Stimulated activated CD8-positive, alpha-beta memory T cell treated with anti-CD3 and anti-CD28 coated beads, Interleukin-4, amount 100 ng/mL, for 1 hour (primary cell): ENCODE measurements at places on chromosomes 13 and 19.

DNA sequence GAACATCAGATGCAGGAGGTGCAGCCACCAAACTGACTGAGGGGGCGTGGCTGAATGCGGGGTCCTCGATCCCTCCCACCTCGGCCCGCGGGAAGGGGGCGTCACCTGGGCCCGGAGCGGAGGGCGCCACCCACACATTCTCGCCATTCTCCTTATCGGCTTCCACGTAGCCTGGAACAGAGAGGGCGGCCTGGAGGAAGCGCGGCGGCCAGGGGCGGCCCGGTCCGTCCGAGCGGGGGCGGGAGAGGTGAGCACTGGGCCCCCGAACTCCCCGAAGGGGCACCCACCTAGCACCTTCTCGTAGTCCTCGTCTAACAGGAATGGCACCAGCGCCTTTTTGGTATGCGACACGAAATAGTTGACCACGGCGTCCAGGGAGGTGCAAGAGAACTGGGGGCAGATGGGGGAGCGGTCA lies 11.8 kb downstream of the STAP2 start:
- no peak for DNase-seq

- DNase-seq, result no peak
Measured at GRCh38 chr13:34546344-34547250, 395.5 kb upstream of the NBEA start.

DNA sequence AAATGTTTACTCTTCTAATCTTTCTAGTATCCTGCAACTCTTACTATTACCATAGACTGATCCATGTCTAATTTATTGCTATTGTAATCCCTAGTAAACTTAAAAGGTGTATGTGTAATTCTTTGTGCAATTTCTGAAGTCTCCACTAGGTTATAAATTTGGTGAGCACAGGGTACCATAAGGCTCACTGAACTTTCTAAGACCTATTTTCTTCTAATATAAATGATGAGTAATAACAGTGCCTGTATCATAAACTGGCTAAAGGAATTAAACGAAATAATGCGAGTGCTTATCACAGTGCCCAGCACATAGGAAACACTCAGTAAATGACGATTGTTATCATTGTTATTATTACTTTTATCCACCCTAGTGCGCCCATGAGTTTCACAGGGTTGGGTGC lies 119.1 kb downstream of the KLF12 start:
- no peak for DNase-seq

GRCh38 chr13:79194272-79194671 lies 211.8 kb downstream of the RBM26 start:
- no peak for DNase-seq

DNA sequence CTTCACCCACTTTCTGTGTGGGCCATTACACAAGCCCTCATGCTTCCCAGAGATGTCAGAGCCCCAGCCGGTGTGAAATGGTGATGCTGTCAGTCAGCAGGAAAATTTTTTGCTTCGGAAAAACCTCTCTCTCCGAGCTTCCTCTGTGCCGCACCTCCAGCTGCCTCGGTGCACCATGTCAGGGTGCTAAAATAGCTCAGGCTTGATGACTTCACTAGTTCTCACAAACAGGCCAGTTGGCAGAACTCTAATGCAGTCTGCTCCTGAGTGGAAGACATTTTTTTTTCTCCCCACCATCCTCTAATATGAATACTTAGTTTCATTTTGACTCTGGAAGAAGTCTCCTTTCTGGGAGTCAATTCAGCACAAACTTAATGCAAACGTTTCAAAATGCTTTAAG lies 71.3 kb downstream of the KLF12 start:
- no peak for DNase-seq

GRCh38 chr13:103358255-103358932 lies 292.2 kb upstream of the SLC10A2 start:
- no peak for DNase-seq

DNA sequence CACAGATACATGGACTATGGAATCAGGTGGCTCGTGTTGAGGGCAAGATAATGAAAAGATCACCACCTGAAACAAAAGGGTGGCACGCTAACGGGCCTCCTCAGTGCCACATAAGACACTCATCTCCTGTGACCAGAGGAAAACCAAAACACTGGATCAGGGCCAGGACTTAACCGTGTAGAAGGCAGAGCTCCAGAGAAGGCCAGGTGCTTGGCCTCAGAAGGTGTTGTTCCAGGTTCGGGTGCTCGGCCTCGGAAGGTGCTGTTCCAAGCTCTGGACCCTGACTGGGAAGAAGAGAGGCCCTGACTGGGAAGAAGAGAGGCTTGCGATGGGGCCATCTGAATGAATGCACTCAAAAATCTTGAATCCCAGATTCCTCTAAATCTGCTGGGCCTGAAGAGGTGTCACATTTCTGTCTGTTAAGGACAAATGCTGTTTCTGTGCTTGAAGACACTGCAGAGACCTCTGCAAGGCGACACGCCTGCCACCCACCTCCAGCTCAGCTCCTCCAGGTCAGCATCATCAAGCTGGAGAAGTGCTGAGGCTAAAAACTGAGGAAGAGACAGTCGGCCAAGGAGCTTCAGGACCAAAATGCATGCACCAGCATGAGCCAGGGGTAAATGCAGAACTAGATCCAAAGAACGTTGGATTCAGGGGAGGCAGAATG lies 2.7 kb upstream of the RASA3 start:
- DNase-seq, result no peak

DNA sequence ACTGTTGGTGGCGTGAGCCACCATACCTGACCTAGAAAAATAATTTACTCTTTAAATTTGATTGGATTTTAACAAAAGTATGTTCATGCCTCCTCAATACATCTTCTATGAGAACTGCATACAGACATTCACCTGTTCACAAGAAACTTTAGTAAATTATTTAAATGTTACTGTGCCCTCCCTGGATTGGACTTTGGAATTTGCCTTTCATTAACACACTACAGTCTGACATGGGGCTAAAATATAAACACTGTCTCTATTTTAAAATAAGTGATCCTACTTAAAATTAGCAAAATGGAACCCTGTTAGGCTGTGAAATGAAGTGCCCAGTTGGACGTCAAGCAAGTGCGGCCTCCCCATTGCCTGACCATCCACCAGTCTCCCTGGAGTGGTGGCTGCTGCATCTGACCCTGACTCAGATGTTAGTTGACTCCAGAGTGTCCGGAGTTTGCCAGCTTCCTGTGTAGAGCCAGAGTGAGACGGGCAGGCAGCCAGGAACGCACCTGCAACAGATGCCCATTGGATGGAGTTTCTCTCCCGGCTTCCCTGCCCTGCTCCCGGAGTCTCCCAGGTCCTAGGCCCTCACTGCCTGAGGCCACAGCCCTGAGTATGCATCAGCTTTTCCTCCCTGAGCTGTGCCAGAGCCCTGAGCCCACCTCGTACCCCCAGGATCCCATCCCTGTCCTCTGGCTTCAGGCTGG lies 45.9 kb upstream of the ATP11A start:
- no peak for DNase-seq

GRCh38 chr19:56978023-56978565 lies 137.6 kb upstream of the PEG3 start:
- DNase-seq, result no peak

- no peak for DNase-seq
Measured at GRCh38 chr19:1774989-1775772, 21.9 kb downstream of the ONECUT3 start.

DNA sequence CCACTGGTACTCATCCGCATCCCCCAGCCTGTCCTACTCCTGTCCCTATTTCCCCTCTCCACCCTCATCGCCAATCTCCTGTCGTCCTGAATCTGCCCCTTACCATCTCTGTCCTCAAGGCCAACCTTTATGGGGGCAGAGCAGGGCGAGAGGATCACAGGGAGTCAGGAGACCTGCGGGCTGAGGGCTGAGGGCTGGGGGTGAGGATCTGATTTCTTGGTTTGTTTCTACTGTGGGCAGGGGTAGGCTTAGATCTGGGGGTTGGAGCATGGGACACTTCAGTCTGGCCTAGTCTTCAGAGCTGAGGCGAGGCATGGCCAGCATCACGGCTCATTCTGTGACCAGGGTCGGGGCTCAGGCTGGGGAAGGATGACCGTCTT lies 16.5 kb upstream of the ERCC1 start:
- DNase-seq, result no peak

DNA sequence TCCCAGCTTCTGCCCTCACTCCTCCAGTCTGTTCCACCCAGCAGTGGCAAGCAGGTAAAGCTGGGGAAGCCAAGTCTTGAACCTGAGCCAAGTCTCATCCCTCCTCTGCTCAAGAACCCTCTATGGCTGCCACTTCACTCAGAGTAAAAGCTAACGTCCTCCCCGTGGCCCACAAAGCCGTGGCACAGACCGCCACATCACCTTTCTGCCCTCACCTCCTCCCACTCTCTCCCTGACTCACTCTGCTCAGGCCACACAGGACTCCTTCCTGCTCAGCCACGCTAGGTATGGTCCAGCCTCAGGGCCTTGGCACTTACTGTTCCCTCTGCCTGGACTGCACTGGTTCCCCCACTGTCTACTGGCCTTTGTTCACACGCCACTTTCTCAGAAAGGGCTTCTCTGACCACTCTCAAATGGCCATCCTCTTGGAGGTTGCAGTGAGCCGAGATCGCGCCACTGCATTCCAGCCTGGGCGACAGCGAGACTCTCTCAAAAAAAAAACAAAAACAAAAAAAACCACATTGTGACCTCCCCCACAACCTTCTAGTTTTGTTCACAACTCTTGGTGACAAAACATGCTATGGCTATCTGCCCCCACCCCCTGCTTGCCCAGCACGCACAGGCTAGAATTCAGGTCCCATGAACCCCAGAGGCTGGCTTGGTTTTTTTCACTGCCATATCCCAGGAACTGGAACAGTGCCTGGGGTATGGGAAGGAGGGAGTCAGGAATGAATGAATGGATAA lies 15.8 kb downstream of the NDUFB7 start:
- DNase-seq, result no peak

DNA sequence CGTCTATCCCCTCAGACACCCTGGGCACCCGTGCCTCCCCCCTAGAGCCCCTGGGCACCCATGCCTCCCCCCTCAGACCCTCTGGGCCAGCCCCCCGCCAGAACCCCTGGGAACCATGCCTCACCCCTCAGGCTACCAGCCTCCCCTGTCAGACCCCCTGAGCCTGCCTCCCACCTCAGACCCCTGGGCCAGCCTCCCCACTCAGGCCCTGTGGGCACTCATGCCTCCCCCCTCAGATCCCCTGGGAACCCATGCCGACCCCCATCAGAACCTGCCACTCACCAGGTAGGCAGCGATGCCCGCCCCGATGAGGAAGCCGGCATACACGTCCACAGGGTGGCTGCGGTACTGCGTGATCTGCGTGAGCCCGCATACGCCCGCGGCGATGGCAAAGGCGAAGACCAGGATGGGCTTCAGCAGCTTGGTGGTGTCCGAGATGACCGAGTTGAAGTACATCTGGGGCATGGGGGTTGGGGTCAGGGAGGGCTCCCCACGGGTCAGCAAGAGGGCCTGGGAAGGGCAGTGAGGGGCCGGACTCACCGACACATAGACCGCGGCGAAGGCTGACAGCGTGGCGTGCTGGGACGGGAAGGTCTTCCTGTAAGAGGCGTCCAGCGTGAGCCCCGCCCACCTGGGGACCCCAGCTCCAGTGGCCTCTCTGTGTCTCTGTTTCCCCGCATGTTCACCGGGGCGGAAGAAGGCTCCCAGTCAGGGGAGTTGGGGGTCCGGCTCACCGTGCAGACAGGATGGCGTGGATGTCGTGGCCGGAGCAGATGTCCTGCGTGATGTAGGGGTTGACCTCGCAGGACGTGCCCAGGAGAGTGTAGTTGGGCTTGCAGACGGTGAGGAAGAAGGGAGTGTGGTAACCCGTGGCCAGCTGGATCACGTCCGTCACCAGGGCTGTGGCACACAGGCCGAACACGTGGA lies 7.3 kb downstream of the PLPPR3 start:
- DNase-seq, result no peak

DNA sequence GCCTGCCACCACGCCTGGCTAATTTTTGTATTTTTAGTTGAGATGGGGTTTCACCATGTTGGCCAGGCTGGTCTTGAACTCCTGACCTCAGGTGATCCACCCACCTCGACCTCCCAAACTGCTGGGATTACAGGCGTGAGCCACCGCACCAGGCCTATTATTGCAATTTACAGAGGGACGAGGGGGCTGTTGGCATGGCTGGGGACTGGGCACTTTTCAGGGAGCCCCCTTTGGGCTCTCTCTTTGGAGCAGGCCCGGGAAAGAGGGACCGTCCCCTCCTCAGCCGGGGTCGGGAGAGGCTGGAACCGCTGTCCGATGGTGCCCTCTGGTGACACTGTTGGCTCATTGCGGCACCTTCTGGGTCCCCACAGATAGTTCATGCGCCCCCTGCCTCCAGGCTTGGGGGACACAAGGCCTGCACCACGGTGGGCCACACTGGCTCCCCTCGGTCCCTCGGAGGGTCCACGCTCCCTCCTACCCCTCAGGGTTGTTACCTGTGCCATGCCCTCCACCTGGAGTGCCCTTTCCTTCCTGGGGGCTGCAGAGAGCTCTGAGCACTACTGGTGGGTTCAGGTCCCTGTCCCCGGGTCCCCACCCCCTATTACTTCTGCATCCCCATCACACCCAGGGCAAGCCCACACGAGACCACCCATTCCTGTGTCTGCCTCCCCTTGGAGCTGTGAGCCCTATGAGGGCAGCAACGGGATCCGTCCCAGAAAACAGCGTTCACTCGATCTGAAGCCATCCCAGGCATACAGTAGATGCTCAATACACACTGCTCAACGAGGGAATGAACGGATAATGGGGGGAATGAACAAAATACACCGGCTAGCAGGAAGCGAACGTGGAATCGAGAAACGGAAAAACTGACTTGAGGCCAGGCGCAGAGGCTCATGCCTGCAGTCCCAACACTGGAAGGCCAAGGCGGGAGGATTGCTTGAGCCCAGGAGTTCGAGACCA lies 12.5 kb downstream of the FEM1A start:
- DNase-seq, result no peak

DNA sequence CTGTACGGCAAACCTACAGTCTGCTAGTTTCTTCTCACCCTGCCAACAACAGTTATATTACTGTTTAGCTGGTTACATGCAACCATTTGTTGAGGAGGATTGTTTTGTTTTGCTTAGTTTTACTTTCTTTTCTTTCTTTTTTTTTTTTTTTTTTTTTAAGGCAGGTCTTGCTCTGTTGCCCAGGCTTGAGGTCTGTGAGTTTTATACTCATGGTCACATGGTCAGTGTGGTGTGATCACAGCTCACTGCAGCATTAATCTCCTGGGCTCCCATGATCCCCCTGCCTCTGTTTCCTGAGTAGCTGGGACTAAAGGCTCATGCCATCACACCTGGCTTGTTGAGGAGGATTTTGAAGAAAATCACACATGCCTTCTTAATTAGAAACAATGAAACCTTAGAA lies 505.6 kb downstream of the GPC5 start:
- no peak for DNase-seq

GRCh38 chr13:20336761-20337160 lies 104.6 kb upstream of the GJB6 start:
- DNase-seq, result no peak

- no peak for DNase-seq
Measured at GRCh38 chr13:51738226-51738905, 65.6 kb downstream of the DHRS12 start.

GRCh38 chr13:98098516-98098915 lies 44.4 kb upstream of the FARP1 start:
- DNase-seq, result no peak

DNA sequence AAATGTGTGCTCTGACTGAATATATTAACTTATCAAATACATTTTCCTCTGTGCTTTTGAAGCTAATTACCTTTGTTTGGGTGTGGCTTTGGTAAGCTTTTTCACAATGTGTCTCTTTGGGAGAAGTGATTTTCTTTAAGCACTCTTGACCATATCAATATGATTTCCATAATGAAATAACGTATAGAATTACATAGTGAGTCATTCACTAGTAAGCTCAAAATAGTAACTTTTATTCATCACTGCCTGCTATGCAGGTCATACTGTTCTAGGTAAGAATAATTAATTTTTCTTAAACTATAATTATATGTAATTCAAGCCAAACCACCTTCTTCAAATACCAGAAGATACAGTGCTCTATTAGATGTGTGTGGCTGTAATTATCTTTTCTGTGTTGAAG lies 480.7 kb downstream of the MYO16 start:
- DNase-seq, result no peak
